Osteocyte (in vitro differentiated cells): ENCODE measurements at places on chromosomes 4 and X. TPM values are rescaled to one million over a fixed set of nuclear protein-coding genes. Genes with fewer than 3 reads are reported as not detected.

GRCh38 chrX:118495061-118495921, at the start of gene DOCK11:
TSS of gene DOCK11 (plus strand) at chrX:118495815. CDS start at chrX:118495972, 157 bp downstream.
- DNase-seq, result peak; percentile 91
- H3K4me3 ChIP-seq, result peak within 1 kb of the TSS; percentile 84
- no peaks in the 10 kb centered on the region for H3K36me3 ChIP-seq
- no peaks in the 10 kb centered on the region for H3K27me3 ChIP-seq
- peaks cover 18% of the 10 kb centered on the region for H3K4me1 ChIP-seq

DNA sequence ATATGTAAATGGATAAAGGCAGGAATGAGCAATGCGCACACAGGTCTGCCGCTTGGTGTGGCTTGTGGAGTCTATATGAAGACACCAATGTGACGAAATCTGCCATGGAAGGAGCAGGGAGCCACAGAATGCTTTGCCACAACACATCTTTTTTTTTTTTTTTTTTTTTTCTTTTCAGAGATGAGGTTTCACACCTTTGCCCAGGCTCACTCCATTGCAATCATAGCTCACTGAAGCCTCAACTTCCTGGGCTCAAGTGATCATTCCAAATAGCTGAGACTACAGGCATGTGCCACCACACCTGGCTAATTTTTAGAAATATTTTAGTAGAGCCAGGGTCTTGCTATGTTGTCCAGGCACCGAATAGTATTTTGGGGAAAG, 17.4 kb upstream of the SLC34A2 start:
- H3K4me3 ChIP-seq, result no peak overlapping the region
- peaks cover 3% of the 10 kb centered on the region for H3K4me1 ChIP-seq
- H3K36me3 ChIP-seq, result no peaks in the 10 kb centered on the region
- H3K27ac ChIP-seq, result no peak overlapping the region
- H3K27me3 ChIP-seq, result peaks cover 1% of the 10 kb centered on the region

GRCh38 chr4:159129814-159130550, 27.1 kb downstream of the RAPGEF2 start:
- no peaks in the 10 kb centered on the region for H3K36me3 ChIP-seq
- no peak overlapping the region for H3K4me3 ChIP-seq
- H3K27me3 ChIP-seq, result no peaks in the 10 kb centered on the region
- no peak for DNase-seq

GRCh38 chr4:40423735-40424134, 88.6 kb downstream of the CHRNA9 start:
- DNase-seq, result no peak
- H3K27me3 ChIP-seq, result peaks cover 3% of the 10 kb centered on the region
- H3K27ac ChIP-seq, result no peak overlapping the region
- no peaks in the 10 kb centered on the region for H3K4me1 ChIP-seq

DNA sequence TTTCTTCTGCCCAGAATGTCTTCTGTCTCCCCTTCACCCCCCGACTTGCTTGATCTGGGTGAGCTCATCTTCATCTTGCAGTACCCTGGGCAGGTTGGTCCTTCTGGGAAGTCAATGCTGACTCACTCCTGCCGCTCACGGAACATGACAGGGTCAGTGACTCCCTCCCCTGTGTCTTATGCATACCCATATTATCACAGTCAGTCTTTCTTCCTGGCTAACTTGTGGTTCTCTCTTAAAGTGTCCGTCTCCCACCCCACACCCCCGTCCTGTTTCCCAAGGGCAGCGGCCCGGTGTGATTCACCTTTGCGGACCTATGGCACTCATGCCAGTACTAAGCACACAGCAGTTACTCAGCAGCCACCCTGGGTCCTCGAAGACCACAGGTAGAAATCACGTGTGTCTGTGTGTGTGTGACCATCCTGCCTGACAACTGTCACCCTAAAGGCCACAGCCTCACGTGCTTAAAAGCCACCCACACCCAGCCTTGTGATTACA, 17.7 kb downstream of the IQSEC2 start:
- H3K36me3 ChIP-seq, result peaks cover 3% of the 10 kb centered on the region
- H3K4me3 ChIP-seq, result no peak overlapping the region
- H3K27ac ChIP-seq, result no peak overlapping the region
- H3K4me1 ChIP-seq, result peaks cover 34% of the 10 kb centered on the region

The COL4A5 gene
- 535 and 547 TPM in 2 replicates for total RNA-seq
